ENCODE measurements at places on chromosomes 11 and 22. TPM values are rescaled to one million over a fixed set of nuclear protein-coding genes. Genes with fewer than 3 reads are reported as not detected.
A peak's percentile ranks its signal among the peaks of the same experiment; 100 is the strongest.

- H3K36me3 ChIP-seq: no peaks in the 10 kb centered on the region
- no peaks in the 10 kb centered on the region for H3K4me1 ChIP-seq
- no peak overlapping the region for H3K4me3 ChIP-seq
- no peak overlapping the region for H3K27ac ChIP-seq
- no peak for DNase-seq
These were observed 3.4 kb downstream of the OR10V1 start for GRCh38 chr11:59710136-59710847.

DNA sequence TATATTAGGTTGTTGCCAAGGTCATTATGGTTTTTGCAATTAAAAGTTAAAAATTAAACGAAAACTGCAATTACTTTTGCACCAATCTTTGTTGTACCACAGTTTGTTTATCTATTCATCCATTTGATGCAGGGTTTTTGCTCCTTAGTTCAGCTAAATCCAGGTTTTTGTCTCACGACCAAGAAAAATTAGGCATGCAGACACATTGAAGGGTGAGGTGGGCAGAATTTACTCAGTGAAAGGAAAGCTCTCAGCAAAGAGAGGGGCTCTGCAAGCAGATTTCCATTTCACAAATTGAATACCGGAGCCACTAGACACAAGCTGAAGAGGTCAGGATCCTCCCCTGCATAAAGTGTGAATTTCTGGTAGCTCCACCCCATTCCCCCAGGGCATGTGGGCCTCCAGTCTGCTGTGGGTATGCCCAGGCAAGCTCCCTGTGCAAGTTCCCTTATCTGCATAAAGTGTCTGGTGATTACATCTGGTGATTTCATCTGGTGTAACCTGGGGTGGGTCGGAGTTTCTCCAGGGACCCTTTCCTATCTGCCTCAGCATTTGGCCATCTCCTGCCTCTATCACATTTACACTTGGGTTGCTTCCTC lies 33.3 kb downstream of the APOL6 start:
- H3K27ac ChIP-seq: no peak overlapping the region
- no peaks in the 10 kb centered on the region for H3K27me3 ChIP-seq
- H3K4me1 ChIP-seq: peaks cover 28% of the 10 kb centered on the region

- H3K27me3 ChIP-seq: no peaks in the 10 kb centered on the region
- H3K36me3 ChIP-seq: peaks cover 6% of the 10 kb centered on the region
- H3K4me1 ChIP-seq: peaks cover 33% of the 10 kb centered on the region
- no peak overlapping the region for H3K4me3 ChIP-seq
These were observed 407.8 kb downstream of the ETS1 start for GRCh38 chr11:128179512-128179911.

The OAF gene
- total RNA-seq: 1.2 TPM

The MPPED1 gene
- total RNA-seq: not detected

DNA sequence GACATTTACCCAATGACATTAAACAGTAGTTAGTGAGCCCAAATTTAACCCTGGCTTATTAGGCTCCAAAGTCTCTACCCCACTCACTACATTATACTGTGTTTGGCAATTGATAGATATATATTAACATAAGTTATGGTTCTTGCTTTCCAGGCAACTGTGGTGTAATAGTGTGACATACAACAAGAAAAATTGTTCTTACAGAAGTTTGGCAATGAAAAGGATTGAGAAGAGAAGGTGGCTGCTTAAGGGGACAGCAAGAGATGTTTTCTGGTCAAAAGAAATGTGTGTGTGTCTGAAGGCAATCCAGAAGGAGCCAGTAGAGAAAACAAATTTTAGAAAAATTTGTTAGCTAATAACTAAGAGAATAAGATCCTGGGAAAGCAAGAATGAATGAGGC lies 132.4 kb downstream of the SWAP70 start:
- no peak overlapping the region for H3K27ac ChIP-seq
- peaks cover 16% of the 10 kb centered on the region for H3K4me1 ChIP-seq
- H3K27me3 ChIP-seq: no peaks in the 10 kb centered on the region

DNA sequence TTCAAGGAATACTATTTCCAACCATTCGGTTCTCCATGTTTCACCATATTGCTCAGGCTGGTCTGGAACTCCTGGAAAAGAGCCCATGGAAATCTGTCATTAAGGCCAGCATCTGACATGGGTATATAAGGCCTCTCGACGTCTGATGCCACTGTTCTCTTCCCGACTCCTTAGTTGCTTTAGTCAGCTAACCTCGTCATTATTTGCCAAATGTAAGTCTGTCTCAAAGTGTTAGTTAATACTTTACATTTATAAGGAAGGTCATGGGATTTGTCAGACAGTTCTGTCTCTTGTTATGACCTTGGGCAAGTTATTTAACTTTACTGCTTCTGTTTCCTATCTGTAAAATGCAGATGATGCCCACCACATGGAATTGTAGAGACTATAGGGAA lies 1.6 kb downstream of the MRPL48 start:
- H3K4me3 ChIP-seq: peak overlapping the region; percentile 98
- H3K27ac ChIP-seq: peak overlapping the region; percentile 81
- DNase-seq: no peak

The F2 gene
- not detected for total RNA-seq

DNA sequence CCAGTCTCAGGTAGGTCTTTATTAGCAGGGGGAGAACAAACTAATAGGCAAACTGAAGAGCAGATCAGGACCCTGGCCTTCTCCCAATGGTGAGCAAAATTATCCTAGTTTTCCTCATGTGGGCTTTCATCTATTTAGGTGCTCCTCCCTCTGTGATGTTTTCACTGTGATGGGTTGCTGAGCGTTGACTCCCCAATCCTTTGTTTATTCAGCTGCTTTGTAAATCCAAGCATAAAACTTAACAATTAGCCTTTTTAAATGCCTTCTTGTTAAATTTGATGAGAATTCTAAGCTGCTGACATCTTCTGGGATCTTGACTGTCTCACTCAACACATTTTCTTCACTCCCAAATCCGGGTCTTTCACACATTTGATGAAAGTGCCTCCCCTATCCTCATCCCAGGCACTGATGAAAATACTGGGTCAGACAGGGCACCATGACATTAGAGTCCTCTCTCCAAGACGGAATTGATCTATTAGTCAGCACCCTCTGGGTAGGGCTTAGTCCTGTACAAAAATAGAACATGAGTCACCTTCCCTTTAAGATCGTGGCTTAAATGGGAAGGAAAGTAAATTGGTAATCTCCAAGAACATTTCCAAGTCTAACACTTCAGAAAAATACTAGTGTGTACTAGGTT lies 199.3 kb upstream of the ISX start:
- DNase-seq: no peak
- no peak overlapping the region for H3K27ac ChIP-seq
- no peaks in the 10 kb centered on the region for H3K4me1 ChIP-seq
- H3K36me3 ChIP-seq: no peaks in the 10 kb centered on the region
- H3K27me3 ChIP-seq: peaks cover 6% of the 10 kb centered on the region
- no peak overlapping the region for H3K4me3 ChIP-seq

The EHF gene
- total RNA-seq: not detected

DNA sequence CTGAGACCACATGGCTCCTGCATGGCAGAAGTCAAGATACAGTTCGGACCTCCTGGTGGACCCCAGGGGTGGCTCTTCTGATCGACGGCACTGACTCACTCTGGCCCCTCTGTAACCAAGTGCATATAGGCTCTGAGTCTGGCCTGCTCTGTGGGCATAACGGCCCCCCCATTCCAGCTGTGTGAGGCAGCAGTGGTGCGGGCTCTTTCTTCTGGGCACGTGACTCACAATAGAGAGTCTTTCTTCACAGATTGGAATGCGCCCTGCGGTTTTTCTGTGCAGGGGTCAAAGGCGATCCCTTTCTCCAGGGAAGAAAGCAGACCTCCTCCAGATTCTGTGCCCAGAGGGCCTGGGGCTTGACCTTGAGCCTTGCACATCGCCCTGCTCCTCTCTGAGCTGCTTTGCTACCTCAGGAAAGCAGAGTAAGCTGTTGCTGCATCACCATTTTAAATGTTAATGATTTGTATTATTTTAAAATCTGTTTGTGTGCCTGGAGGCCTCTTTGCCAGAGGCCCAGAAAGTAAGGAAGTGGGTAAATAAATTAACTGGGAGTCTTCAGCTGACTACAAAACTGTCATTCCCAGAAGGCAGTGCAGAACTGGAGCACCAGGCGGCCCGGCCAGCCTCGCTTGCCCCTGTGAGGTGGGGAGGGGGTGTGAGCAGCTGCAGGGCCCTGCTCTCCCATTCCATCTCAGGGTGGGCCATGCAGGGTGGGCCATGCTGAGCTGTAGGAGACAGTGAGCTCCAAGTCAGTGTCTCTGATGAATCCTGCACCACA lies 199.0 kb downstream of the GRIK4 start:
- no peak overlapping the region for H3K4me3 ChIP-seq
- H3K27me3 ChIP-seq: peaks cover 24% of the 10 kb centered on the region
- peaks cover 6% of the 10 kb centered on the region for H3K4me1 ChIP-seq
- DNase-seq: no peak

The OSM gene
- 20.9 TPM for total RNA-seq

DNA sequence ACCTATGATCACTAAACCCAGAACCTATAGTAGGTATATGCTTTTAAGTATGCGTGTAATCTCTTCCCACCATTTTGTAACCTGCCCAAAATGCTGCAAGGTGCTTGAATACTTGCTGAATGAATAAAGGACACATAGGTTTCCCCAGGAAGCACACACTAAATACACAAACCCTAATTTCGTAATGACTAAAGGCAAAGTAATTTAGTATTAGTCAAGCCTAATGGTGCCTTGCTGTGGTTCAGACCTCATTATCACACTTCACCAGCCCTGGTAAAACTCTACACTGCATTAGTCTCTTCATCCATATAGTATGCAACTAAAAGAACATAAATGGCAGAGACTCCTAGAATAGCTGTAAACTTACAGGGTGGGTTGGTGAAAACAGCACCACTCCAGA lies 289.0 kb upstream of the PITPNB start:
- H3K4me3 ChIP-seq: no peak overlapping the region
- H3K4me1 ChIP-seq: no peaks in the 10 kb centered on the region
- H3K36me3 ChIP-seq: peaks cover 3% of the 10 kb centered on the region

DNA sequence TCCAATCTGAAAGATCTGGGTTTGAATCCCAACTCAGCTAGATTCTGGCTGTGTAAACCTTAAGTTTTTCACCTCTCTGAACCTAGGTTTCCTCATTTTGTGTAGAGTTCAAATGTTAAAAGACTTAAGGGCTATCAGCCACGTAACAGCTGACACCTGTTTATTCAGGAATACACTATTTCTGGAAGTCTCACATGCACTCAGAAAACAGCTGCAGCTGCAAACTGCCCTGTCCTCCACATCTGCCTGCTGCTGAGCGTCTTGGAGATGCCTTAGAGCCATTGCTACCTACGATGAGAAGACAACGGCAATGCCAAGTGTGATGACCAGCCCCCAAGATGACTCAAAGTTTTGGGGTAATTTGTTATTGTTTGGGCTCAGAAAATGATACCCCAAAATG lies 6.7 kb upstream of the TRIM44 start:
- H3K4me3 ChIP-seq: no peak overlapping the region
- DNase-seq: no peak
- no peak overlapping the region for H3K27ac ChIP-seq
- no peaks in the 10 kb centered on the region for H3K36me3 ChIP-seq

- DNase-seq: peak; percentile 81
- no peaks in the 10 kb centered on the region for H3K36me3 ChIP-seq
These were observed 15.6 kb downstream of the ARAP1 start for GRCh38 chr11:72736452-72737069.

DNA sequence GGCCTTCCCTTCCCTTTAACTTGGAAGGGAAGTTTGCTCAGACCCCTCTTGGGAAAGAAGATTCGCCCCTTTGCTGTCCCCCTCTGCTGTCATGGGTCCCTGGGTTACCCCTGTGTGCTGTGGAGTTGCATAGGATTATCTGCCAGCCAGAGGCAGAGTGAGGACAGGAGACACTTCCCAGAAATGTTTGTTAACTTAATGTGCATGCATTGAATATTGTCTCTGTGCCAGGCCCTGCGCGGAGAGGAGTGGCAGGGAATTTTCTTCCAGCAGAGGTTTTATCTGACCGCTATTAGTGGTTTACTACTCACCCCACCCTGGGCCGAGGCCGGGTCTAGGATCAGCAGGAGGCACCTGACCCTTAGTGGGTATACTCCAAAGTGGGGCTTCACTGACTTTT lies 894.8 kb downstream of the TBC1D22A start:
- DNase-seq: no peak
- no peaks in the 10 kb centered on the region for H3K4me1 ChIP-seq
- no peaks in the 10 kb centered on the region for H3K36me3 ChIP-seq
- H3K4me3 ChIP-seq: no peak overlapping the region
- no peaks in the 10 kb centered on the region for H3K27me3 ChIP-seq

DNA sequence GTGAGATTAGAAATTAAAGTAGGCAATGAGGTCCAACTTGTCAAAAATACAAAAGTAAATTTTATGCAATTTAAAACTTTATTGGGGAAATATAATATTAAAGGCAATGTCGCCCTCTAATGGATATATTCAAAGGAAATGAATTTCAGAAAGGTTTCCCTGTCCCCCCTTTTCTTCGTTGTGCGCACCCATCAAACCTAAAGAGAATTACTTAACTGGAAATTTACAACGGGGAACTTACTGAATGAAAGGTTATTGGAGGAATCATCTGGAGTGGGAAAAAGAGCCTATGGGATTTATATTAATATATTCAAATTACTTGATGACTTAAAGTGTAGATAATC lies 1.7 kb upstream of the ABTB2 start:
- H3K36me3 ChIP-seq: no peaks in the 10 kb centered on the region
- H3K4me3 ChIP-seq: peak overlapping the region; percentile 92
- no peak for DNase-seq
- peaks cover 33% of the 10 kb centered on the region for H3K4me1 ChIP-seq

- H3K4me3 ChIP-seq: no peak overlapping the region
- no peaks in the 10 kb centered on the region for H3K4me1 ChIP-seq
- H3K27me3 ChIP-seq: no peaks in the 10 kb centered on the region
- no peak for DNase-seq
- no peaks in the 10 kb centered on the region for H3K36me3 ChIP-seq
These were observed 18.3 kb upstream of the OR5M8 start for GRCh38 chr11:56509439-56509838.

The OR52A1 gene
- not detected for total RNA-seq

GRCh38 chr11:134792677-134793076 lies 380.6 kb upstream of the B3GAT1 start:
- H3K36me3 ChIP-seq: no peaks in the 10 kb centered on the region
- no peak overlapping the region for H3K4me3 ChIP-seq
- H3K27me3 ChIP-seq: peaks cover 24% of the 10 kb centered on the region
- no peaks in the 10 kb centered on the region for H3K4me1 ChIP-seq
- no peak overlapping the region for H3K27ac ChIP-seq

GRCh38 chr11:115869780-115870431 lies 365.7 kb upstream of the CADM1 start:
- H3K27ac ChIP-seq: no peak overlapping the region
- DNase-seq: peak; percentile 15
- H3K36me3 ChIP-seq: no peaks in the 10 kb centered on the region
- no peak overlapping the region for H3K4me3 ChIP-seq

All from activated T-cell treated with anti-CD3 and anti-CD28 coated beads, Interleukin-2, amount 50 U/mL, for 72 hours (primary cell).